ENCODE measurements at places on chromosomes 5 and 9.

DNA sequence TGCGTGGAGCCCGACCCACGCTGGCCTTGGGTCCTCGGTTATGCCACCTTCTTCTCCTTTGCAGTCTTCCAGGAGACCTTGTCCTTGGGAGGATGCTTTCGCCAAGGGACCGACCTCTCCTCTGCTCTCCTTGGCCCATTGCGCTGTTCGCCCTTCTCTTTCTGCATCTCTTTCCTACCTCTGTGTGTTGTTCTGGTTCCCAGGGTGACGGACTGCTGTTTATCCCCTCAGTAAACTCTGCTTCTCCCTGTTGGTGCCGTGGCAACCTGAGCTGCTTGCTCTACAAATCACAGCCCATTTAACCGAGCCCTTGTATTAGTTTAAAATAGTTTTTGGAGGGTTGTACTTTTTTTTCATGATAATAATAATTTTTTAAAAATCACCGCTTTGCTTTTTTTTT is 97.9 kb downstream of the DAPK1 start:
- DNase-seq: no peak

- DNase-seq: no peak
Measured at GRCh38 chr9:108845947-108846346, 9.8 kb downstream of the ACTL7B start.

DNA sequence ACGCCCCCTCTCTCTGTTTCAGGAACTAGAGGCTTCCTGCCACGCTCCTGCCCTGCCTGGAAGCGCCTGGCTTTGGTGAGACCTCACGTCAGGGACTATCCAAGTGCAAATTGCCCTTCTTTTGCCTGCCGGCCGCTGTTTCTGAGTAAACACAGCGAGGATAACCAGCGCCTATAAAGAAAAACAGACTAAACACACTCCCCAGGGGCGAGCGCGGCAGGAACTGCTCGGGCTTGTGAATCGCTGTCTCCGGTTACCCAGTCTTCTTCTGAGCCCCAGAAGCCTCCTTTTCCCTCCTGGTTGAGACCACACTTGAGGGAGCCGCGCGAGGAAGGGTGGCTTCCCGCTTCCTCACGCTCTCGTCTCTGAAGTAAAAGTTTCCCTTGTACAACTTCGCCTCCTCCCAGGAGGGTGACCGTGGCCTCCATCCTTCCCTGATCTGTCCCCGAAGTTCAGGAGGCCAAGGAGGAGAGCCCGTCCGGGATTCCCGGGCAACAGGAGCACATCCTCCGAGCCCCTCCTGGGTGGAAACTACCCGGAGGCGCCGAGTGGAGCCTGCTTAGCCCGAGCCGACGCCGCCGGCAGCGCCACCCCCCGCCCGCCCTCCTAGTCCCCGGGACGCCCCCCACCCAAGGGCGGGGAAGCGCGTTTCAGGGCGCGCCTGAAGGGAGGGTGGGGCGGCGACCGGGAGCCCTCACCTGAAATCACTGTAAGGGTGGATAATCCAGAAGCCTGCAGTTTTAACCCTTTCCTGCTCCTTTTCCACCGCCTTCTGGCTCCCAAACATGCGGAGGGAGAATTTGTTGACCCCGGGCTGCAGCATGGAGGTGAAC is 993 bp downstream of the HCN1 start:
- DNase-seq: no peak

DNA sequence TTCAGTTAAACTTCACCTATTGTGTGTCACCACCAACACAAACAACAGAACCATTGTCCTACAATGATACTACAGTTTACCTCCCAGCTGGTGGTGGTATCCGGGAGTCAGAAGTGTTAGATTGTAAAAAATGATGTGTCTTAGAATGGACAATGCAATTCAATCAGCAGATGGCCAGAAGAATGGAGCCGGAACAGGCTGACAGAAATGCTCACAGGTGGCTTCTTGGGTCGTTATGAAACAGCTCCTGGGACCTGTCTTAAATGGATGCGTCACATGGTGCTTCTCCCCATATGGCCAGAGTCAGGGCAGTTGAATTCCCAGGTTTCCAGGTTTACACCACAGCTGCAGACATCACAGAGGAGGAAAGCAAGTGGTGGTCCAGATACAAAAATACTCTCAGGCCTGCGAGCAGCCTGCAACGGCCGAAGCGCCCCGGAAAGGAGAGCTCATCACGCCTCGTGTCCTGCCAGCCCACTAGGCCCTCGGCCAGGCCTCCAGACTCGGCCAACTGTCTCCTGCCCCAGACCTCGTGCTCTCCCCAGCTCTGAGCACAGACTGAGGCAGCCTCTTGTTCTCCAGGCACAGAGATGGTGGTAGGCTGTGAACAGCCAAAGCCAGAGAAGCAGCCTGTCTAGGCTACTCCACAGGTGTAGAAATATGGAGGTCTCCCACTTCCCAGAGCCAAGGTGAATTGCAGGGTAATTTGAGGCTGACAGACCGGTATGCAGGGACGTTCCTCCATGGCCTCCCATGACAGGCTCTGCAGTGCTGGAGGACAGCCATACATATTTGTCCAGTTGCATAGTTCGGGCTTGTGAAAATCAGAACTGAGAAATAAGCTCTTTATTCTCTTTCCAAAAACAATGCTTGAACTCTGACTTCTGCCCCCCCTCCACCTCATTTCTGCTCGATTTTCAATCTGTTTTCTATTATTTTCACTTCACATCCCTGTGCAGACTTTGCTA is 98.5 kb upstream of the SPATA31C2 start:
- DNase-seq: no peak

GRCh38 chr9:68895741-68896478 is 118.0 kb downstream of the PRKACG start:
- DNase-seq: peak; percentile 67

DNA sequence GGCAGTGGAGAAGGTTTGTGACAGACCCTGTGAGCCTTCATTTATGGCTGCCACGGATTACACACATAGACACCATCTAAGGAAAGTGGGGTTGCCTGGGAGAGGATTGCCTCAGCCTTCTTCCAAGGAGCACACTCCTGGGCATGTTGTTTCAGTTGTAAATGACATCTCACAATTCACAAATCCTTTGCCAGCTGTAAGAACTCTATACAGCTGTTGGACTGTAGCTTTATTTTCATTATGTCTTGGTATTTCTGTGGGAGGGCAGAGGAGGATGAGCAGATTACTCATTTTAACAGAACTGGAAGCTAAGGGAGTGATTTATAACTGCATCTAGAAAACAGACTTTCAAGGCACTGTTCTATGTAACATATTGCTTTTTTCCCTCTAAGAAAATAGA is 25.6 kb downstream of the MELK start:
- no peak for DNase-seq

GRCh38 chr5:930866-931265 is 38.2 kb downstream of the TRIP13 start:
- no peak for DNase-seq

GRCh38 chr5:173629628-173630027 is 13.2 kb upstream of the BOD1 start:
- peak; percentile 7 for DNase-seq

DNA sequence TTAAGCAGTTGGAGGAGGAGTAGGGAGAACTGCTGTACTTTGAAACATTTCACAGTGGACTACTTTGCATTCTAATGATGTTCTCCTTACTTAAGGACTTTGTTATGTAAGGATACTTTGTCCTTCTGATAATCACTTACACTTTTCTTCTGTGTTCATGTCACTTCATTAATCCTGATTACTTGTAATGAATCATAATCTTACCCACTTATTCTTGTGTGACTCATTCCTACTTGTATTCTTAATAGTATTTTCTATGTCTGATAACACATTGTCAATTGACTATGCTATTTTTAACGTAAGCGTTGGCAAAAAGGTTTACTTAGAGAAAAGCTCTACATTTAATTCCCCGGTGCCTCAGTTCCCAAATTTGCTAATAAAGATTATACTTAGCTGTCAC is 63.8 kb downstream of the GHR start:
- no peak for DNase-seq

GRCh38 chr5:137921931-137922330 is 32.7 kb downstream of the PKD2L2 start:
- DNase-seq: no peak

GRCh38 chr9:136784249-136784996 is 6.7 kb upstream of the TMEM141 start:
- no peak for DNase-seq

- DNase-seq: no peak
Measured at GRCh38 chr5:120463006-120463680, 957 bp upstream of the PRR16 start.

- no peak for DNase-seq
Measured at GRCh38 chr9:70979966-70980365, 141.5 kb downstream of the TRPM3 start.

GRCh38 chr5:54062958-54063357 is 247.4 kb downstream of the ARL15 start:
- DNase-seq: no peak

DNA sequence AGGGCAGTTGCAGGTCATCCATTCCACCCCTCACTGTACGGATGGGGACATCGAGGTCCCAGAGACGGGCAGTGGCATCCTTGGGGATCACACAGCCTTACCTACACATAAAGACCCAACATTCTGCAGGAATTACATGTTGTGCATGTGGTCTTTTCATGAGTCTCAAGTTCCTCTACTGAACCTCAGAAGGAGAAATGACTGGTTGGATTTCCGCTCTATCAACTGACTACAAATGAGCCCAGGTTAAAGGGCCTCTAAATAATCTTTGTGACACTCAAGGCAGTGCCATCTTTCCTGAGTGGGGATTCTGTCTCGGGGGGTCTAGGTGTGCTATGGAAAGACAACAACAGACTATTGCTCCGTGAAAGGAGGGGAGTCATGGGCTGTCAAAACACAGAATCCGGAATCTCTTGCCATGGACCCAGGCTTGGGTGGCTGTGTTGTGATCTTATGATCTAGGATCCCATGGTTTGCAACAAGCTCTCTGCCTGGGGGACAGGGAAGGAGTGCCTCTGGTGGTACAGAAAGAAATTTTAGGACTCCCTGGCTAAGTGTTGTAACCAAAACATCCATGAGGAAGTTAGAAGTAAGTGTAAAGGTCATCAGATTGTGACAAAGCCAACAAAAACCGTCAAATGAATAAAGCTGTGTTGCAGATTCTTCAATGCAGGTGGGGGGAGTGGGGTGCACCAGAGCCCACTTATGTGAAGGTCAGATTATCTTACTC is 1.9 kb upstream of the SLC31A2 start:
- no peak for DNase-seq

DNA sequence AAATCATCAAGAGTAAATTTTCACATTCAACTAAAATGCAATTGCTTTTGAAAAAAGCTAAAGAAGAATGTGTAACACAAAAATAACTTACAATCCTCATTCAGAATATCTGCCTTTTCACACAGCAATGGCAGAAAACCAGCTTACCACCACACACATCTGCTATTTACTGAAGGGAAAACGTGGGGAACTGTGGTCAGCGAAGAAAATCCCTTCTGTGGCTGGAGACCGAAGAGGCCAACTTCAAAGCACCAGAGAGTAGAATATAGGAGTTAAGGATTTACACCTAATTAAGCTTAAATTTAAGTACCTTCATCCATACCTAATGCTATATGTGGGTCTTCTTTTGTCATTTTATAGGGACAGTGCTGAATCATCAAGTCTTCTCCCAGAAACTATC is 339.6 kb downstream of the DEPDC1B start:
- no peak for DNase-seq

- no peak for DNase-seq
Measured at GRCh38 chr5:179554981-179555380, 4.6 kb downstream of the RUFY1 start.

- DNase-seq: no peak
Measured at GRCh38 chr9:95366731-95367325, 49.3 kb upstream of the FANCC start.

DNA sequence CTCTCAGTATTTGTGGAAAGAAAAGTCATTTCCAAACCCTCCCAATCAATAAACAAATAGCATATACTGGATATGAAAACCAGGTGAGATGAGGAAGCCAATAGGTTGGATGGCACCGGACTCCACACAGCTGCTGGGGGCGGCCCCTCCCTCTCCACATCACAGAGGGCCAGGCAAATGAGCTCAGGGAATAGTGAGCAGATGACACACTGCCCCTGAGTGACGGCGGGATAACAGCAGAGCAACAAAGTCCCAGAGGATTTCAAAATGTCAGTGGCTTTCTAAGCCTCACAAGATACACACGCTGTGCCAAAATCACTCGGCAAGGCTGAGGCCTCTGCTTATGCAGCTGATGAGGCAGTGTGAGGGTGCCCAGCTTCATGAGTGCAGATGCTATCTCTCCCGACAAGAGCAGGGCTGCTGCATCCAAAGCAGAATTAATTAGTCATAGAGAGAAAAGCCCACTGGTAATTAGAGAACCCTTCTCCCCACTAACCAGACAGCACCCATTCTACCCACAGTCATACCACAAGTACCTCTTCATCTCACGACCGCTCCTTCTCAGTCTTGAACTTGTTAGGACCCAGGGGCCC is 235.0 kb upstream of the NFIL3 start:
- no peak for DNase-seq

DNA sequence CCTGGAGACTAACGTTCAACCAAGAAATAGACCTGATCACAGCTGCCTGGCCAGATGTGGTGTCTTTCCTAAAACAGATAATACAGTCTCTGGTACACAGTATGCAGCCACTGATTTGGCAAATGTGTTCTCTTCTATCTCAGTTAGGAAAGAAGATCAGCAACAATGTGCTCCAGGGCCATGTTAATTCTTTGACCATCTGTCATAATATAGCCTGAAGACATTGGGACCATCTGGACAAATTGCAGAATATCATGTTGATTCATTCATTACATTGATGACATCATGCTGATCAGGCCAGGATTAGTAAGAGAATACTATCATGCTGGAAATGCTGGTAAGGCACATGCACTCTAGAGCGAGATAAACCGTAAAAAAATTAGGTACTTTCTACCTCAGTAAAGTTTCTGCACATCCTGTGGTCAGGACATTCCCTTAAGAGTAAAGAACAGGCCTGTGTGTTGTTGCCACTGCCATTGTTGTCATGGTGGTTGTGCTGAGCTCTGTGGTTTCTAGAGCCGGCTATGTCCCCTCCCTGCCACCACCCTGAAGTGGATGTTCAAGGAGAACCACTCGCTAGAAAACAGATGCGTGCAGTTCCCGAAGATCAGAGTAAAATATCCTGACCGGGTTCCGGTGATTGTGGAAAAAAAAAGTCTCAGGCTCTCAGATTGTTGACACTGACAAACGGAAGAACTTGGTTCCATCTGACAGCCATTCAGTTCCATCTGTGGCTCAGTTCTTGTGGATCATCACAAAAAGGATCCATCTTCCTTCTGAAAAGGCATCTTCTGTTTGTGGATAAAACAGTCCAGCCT is 6.4 kb upstream of the JMY start:
- DNase-seq: peak; percentile 59

DNA sequence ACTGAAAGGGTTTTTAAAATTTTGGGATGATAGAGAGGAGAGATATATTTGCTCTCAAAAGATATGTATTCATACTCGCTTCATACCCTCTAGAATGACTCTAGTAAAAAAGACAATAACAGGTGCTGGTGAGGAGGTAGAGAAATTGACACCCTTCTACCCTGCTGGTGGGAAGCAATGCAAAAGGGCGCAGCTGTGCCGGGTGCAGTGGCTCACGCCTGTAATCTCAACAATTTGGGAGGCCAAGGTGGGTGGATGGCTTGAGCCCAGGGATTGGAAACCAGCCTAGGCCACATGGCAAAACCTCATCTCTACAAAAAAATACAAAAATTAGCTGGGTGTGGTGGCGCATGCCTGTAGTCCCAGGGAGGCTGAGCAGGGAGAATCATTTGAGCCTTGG is 33.9 kb upstream of the NXNL2 start:
- no peak for DNase-seq

- DNase-seq: no peak
Measured at GRCh38 chr9:116479056-116479544, 208.0 kb upstream of the TRIM32 start.

Data from activated CD4-positive, alpha-beta T cell treated with anti-CD3 and anti-CD28 coated beads, Interleukin-2, Interleukin-4, amounts not matched to agents 100 ng/mL and 50 ng/mL, durations not matched to agents 16 hours and 8 hours (primary cell).